ENCODE measurements at places on chromosomes 6 and 20.

DNA sequence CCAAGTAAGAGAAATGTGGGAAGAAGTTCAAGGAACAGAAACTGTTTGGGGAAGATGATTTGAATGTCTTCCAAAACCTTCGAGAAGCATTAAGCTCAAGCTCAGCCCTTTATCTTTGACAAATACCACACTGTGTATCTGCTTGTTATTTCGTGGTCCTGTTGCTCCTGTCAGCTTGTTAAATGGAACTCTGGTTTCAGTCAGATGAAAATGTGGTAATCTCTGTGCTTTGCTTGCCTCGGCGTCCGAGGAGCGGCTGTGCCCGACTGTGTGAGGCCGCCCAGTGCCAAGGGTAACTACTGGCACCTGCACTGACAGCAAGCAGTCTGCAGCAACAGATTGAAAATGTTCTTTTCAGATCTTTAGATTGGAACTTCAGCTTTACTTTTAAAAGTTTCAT, 577.9 kb upstream of the FLRT3 start:
- DNase-seq: no peak

- no peak for DNase-seq
These were observed 58.2 kb downstream of the DNAH8 start for GRCh38 chr6:38773338-38773737.

DNA sequence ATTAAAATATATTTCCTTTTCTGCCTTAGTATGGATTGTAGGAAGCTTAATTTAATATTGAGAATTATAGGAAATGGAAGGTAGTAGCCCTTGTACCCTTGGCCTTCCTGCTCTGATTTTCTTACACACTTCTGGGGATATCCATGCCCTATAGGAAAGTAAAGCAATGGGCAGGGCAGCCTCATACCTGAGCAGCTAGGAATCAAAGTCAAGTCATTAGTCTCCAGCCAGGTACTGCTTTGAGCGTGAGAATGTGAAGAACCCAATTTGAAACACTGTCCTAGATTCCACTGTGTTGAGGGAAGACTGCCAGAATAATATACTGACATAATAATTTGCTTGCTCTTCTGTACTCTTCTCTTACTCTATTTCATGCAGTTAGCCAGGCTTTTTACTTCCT, 51.0 kb upstream of the L3MBTL3 start:
- DNase-seq: no peak

DNA sequence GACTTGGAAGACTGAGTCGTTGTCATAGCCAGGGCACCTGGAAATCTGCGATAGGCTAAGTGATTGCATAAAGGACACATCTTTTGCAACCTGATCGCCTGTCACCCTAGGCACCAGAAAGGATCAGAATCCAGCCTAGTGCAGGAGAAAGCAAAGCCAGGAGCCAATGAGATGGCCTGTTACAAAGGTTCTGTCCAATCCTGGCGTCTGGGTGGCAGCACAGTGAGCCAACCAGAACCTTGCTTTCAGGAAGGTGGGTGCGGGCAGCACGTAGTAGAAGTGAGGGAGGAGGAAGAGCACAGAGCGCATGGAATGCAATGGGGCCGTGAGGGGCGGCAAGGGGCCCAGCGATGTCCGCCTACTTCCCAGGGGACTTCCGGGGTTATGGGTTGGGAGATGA, 120.4 kb upstream of the GGTLC1 start:
- DNase-seq: no peak

- no peak for DNase-seq
These were observed 336.4 kb downstream of the CDH26 start for GRCh38 chr20:60294632-60295031.

DNA sequence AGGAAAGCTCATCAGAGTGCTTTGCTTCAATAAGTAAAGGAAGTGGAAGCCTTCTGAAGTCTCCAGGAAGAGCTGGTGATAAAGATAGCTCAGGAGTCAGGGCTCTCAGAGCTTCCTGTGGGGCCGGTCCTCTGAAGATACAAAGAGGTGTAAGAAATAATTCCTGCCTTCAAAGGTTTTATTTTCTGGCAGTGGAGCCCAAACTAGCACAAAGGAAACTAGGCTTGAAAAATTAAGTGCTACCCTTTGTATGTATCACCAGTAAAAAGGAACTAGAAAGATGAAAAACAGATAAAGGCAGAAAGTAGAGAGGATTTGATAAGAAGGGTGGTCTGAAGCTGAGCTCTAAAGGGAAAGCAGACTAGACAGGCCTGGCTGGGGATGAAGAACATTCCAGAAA, 204.1 kb upstream of the SASH1 start:
- DNase-seq: no peak

DNA sequence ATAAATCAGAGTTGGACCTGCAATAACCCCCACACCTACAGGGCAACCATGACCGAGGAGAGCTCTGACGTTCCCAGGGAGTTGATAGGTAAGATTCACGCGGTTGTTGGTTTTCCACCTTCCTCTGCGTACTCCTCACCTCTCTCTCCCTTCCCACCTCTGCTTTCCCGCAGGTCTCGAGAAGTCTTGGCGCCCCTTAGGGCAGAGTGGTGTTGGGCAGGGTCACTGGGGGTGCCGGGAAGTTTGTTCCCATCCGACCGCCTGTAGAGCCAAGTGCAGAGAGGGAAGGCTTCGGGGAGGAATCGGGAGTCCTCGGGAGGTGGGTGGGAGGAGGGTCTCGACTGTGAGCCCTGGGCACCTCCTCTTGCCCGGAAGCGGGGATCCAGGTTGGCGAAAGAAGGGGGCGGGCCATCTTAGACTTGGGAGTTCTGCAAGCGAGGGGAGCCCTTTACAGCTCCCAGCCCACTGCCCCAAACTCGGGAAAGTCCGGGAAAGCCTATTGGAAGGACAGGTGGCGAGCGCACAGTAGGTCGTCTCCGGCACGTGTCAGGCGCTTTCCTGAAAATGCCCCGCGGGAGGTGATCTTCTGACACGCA, 672 bp downstream of the CARMIL1 start:
- peak; percentile 44 for DNase-seq

- DNase-seq: no peak
These were observed 100.8 kb downstream of the SULF2 start for GRCh38 chr20:47684306-47685080.

DNA sequence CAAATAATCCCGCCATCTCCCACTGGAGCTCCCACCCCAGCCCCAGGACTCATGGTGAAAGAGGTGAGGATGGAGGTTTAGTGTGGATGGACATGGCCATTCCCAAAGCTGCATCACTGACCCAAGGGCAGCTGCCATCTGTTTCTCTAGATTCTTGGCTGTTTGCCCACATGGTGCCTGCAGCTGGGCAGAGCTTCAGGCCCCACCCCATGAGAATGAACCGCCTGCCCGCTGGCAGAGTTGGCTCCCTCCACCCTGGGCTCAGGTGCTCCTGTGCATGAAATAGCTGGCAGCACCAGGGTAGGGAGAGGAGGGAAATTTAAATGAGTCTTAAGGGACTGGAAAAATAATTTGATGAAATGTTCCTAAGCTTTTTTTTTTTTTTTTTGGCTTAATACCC, 17.4 kb downstream of the SCML4 start:
- no peak for DNase-seq

DNA sequence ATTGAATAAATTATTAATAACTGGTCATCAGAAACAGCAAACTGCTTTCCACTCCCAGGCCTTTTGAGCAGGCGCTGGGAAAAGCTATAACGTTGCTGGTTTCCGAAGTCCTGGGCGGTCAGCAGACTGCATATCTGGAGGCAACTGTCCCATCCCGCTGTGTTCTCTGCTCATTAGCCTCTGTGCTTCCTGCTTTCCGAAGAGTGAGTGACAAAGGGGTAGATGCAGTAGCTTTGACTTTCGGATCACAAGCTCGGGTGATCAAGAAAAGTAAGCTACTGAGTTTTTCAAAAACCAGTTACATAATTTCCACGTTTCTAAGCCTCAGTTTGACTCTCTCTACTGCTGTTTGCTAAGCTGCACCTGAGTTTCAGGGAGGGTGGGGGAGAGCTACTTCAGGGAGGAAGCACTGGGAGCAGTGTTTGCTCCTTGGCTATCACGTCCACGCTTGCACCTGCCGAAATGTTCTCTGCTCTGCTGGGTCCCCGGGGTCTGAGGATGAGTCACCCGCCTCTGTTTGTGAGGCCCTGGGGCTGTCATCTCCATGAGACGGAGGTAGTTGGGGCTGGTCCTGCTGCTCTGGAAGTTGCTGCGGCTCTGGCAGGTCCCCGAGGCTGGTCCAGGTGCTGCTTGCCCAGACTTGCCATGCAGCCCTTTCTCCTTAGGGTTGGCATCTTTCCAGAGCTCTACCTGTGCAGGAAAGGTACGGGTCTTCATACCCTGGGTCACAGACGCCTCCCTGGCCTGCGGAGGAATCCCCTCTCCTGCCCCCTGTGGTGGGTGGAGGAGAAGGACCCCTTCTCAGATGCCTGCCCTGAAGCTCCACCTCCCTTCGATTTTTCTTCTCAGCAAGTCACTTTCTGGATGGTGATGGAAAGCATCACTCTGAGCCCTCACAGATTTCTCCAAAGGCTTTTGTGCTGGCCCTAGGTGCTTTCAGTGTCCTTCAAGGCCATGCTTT, 220.0 kb downstream of the QKI start:
- DNase-seq: peak; percentile 11

GRCh38 chr6:34984416-34984815, 95.4 kb downstream of the ANKS1A start:
- no peak for DNase-seq

DNA sequence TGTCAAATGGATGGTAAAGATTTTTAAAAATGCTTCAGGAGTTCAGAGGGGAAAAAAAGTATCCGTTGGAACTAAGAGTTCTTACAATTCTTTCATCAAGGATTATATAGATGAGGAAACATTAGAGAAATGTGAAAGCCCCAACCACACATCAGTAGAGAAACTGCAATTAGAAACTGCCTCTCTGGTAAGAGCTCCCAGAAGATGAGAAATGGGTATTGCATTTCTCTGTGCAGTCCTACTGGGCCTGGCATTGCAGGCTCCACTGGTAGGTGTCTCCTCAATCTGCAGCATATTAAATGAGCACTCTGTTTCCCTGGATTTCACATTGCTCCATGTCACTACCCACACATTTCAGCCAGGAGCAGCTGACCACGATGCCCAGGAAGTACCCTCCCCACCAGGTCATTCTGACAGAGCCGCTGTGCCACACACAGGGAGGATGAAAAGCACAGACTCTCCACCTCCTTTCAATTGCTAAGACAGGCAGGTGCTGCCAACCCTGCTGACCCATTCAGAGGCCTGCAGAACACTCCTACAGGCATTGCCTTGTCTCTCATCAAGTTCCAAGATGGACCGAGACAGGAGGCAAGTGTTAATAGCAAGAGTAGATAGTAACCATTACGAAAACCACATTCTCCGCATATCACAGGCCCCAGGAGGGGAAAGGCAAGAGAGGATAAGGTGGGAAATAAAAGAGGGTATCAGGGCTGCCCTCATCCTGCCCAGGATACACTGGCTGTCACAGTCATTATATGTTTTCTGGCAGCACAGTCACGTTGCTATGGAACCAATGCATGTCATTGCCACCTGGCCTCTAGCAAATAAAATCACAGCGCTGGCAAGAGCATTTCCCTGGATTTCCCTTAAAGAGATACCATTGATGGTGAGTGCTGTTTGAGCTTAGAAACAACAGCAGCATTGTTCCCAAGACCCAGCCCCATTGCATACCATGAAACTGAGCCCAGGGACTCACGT, 241.7 kb downstream of the ATXN1 start:
- peak; percentile 86 for DNase-seq

DNA sequence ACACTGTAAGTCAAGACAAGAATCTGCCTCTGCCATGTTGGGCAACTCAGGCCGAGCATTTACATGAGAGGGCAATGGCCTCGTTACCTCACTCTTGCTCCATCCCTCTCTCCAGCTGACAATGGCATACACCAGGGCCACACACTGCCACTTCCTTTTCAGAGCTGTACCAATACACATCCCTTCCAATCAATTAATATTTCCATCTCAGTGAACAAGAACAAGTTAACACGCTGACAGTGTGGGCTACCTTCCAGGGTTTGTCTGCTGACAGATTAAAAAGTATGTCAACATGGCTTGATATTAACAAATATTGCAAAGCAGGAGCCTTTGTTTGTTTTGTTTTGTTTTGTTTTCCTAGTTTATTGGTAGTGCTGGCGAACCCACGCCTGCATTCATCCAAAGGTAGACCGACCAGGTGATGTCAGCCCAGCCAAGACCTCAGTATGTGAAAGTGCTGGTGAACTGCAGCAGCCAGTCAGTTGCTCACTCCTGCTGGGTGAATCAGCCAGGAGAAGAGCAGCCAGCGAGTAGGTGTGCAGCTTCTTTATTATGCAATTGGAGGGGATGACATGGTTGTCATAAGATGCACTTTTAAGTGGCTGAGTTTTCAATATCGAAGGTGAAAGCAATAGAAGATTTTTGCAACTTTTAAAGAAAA, 487.3 kb upstream of the JARID2 start:
- no peak for DNase-seq

DNA sequence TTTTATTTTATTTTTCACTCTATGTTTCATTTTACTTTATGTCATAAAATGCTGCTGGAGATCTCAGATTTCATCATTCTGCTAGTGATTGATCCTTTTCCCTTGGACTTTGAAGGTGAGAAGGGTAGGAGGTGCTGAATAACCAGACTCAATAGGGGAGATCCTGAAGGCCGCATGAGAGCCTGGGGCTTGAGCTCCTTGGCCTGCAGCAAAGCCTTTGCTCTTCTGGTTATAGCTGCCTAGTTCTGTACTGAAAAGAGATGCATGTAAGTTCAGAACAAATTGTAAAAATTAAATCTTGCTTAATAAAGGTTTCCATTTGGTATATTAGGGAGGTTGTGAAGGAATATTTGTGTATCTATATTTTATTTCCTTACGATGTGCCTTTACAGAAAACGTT, 430.2 kb downstream of the QKI start:
- DNase-seq: no peak

- DNase-seq: peak; percentile 59
These were observed 23.5 kb upstream of the IBTK start for GRCh38 chr6:82270881-82271635.

- DNase-seq: no peak
These were observed 125.8 kb downstream of the MYB start for GRCh38 chr6:135306740-135307420.

DNA sequence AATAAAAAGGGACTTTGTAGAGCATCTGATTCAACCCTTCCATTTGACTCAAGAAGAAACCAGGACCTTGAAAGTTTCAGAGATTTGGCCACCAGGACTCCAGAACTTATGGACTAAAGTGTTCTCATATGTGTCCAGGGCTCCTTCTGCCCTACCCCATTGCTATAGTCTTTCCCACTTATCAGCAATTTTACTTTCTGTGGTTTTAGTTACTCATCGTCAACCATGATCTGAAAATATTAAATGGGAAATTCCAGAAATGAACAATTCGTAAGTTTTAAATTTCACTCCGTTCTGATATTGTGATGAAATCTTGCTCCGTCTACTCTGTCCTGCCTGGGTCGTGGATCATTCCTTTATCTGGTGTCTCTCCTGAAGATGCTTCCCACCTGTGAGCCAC, 259.8 kb downstream of the PHACTR1 start:
- no peak for DNase-seq

- no peak for DNase-seq
These were observed 117.1 kb upstream of the CCDC28A start for GRCh38 chr6:138656364-138657064.

GRCh38 chr20:32888636-32889035, 29.9 kb downstream of the EFCAB8 start:
- DNase-seq: no peak

- no peak for DNase-seq
These were observed 76.9 kb downstream of the SMOC2 start for GRCh38 chr6:168517742-168518347.

All from SW480 (cell line).